Activated T-cell treated with anti-CD3 and anti-CD28 coated beads for 4 hours (primary cell): ENCODE measurements at places on chromosomes 12 and 14.

GRCh38 chr12:59737725-59738463, 142.1 kb downstream of the SLC16A7 start:
- no peak for DNase-seq

- DNase-seq = no peak
Measured at GRCh38 chr12:4221258-4221620, 52.3 kb upstream of the CCND2 start.

GRCh38 chr12:34342048-34342447, 319.8 kb downstream of the ALG10 start:
- DNase-seq = no peak

- no peak for DNase-seq
Measured at GRCh38 chr12:101475751-101476305, 692 bp downstream of the SPIC start.

DNA sequence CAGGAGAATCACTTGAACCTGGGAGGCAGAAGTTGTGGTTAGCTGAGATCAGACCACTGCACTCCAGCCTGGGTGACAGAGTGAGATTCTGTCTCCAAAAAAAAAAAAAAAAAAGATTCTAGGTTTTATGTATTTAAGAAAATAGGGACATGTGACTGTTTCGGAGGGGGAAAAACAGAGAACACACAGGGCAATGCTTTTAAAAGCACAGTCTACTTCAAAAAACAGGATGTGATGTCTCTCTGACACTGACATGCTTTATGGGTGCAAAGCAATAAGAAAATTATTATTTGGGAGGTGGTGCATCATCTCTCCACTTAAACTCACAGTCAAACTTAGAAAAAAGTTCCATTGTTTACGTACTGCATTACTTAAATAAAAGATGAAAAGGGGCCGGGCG, 28.7 kb downstream of the CLIP1 start:
- no peak for DNase-seq

GRCh38 chr12:130880411-130880885, 8.6 kb downstream of the RAN start:
- DNase-seq = no peak
